ENCODE measurements at places on chromosomes 4 and X.

GRCh38 chr4:91085961-91086360 lies 958.8 kb downstream of the CCSER1 start:
- no peak for DNase-seq

DNA sequence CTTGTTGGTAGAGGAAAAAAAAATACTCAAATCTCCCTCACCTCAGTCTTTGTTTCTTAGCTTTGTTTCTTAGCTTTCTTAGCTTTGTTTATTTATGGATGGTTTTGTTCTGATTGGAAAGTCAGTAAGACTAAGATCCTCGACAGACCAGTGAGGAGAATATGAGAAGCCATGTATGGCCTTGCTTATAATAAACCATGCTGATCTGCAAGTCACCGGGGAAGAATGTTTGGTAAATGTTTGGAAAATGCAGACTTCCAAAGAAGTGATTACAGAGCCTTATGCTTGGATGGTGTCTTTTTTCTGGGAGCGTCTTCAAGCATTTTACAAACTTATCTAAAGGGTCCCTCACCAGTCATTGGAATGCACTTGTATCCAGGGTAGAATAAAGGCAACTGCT lies 90.1 kb upstream of the NOCT start:
- no peak for DNase-seq

GRCh38 chr4:115740806-115741205 lies 627.4 kb upstream of the NDST4 start:
- no peak for DNase-seq

DNA sequence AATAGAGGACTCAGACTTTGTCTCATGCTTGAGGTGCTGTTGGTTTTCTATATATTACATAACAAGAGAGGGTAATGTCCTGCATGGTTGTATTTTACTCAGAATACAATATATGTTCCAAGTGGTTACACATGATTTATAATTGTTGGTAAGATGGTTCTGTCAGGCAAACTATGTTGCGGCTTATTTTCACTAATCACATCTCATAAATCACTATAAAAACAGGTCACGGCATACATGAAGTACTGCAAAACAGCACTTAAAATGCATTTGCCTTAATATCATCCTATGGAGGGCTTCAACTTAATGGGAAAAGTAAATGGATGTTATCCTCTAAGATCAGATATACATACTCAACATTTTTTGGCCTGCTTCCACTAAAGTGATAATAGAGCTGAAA lies 246.0 kb upstream of the ARSJ start:
- no peak for DNase-seq

DNA sequence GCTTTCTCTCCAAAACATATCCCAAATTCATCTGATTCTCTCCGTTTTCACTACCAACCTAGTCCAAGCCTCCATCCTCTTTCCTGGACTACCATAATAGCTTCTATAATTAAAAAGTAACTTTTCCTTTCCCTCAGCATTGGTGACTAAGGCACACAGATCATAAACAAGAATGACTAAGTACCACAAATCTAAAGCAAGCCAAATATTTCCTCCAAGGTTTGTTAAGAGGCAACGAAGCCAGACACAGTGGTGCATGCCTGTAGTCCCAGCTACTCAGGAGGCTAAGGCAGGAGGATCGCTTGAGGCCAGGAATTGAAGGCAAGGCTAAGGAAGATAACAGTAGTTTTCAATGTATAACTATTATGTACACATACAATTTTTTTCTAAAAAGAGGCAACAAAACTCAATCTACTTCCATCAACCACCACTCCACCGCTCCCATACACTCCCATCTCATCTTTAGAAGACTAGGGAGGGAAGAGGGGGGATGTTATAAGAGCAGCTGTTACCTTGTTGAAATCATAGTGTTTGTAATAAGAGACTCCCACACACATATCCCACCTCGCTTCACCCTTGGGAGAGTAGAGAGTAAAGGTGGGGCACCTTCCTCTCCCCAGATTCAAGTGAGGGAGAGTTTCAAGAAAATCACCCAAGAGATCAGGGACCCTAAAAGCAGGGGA lies 4.2 kb upstream of the JCHAIN start:
- no peak for DNase-seq

GRCh38 chr4:101835121-101835904 lies 44.8 kb downstream of the BANK1 start:
- no peak for DNase-seq

DNA sequence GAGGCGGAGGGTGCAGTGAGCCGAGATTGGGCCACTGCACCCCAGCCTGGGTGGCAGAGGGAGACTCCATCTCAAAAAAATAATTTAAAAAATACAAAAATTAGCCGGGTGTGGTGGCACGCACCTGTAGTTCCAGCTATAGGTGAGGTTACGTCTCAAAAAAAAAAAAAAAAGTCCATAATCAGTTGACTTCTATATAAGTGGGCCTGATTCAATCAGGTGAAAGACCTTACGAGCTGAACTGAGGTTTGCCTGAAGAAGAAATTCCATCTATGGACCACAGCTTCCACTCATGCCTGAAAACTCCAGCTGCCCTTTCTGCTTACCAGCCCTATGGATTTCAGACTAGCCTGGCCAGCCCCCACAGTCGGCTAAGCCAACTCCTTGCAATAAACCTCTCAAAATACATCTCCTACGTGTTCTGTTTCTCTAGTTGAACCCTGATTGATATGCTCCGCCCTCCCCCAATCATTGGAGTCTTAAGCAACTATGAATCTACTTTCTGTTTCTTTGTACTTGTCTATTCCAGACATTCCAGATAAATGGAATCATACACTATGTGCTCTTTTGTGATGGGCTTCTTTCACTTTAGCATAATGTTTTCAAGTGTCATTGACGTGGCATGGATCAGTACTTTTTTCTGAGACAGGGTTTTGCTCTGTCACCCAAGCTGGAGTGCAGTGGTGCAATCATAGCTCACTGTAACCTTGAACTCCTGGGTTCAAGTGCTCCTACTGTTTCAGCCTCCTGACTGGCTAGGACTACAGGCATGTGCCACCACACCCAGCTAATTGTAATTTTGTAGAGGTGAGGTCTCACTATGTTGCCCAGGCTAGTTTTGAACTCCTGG lies 36.6 kb downstream of the SAT1 start:
- DNase-seq, result no peak

DNA sequence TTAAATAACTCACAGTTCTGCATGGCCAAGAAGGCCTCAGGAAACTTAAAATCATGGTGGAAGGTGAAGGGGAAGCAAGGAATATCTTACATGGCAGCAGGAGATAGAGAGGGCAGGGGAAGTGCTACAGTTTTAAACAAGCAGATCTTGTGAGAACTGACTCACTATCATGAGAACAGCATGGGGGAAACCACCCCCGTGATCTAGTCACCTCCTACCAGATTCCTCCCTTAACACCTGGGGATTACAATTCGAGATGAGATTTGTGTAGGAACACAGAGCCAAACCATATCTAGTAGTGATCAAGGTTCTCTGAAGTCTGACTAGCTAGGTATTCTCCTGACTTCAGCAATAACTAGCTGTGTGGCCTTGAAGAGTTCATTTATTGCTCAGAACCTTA lies 56.0 kb downstream of the BANK1 start:
- DNase-seq, result no peak

DNA sequence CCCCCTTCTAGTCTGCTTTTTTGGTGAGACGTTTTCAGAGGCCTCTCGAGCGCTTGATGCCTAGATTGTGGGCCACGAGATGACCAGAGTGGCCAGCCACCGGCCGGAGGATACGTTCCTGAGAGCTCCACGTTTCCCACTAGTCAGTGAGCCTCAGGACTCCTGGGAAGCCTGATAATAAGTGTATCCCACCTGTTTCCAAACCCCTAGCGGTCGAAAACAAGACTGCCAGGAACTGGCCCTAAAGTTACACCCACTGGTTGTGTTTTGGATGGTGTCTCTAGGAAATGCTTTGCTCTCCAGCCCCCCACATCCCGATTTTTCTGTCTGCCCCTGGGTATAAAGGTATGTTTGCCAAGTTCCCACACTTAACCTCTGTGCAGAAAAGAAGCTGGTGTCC lies 4.6 kb upstream of the RS1 start:
- DNase-seq, result peak; percentile 72

DNA sequence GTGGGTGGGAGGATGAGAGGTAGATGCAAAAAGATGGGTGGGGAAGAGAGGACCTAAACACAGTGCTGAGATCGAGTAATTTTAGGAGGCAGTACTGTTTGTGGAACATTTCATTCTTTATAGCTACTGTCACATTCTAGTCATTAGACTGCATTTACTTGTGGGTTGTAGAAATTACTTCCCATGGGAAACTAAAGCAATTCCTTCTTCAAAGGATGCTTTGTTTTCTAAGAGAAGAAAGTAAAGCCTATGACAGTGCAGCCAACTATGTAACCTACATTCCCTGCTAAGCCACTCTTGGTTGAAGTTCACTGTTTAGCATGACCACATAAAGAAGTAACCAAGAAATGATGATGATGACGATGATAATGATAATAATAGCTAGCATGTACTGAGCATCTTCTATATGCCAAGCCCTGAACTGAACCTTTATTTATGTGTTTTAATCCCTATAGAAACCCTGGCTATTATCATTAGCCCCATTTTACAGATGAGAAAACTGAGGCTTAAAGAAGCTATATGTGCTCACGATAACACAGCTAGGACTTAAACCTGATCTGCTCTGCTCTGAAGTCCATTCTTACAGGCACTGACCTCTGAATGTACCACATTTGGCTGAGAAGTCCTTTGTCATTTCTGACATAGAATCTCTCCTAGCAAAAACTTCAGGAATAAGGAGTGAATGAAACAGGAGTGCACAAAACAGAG lies 114.5 kb upstream of the KIT start:
- DNase-seq, result no peak

DNA sequence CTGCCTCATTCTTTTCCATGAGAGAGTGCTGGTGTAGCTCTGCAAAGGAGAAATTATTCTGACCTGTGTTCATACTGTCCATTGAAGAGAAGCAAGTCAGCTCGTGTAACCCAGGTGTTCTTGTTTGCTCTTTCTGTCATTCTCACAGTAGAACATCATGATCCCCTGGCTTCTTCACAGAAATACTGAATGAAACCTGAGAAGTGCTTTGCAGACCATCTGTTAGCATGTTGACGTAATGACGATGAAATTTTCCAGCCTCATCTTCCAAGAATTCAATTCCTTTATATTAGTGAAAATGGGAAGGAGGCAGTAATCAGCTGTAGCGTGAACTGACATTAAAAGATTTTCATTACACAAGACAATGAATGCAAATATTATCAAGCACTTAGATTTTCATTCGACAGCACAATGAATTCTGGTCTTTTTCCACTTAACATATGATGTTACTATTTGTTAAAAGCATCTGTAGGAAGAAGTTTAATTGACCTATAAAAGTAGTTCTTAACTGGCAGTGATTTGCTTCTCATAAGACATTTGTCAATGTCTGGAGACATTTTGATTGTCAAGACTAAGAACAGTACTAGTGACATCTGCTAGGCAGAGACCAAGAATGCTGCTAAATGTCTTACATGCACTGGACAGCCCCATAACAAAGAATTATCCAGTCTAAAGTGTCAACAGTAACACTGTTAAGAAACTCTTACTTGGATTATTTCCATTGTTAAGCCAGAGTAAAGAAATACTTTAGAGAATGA lies 246.3 kb downstream of the BANK1 start:
- no peak for DNase-seq

DNA sequence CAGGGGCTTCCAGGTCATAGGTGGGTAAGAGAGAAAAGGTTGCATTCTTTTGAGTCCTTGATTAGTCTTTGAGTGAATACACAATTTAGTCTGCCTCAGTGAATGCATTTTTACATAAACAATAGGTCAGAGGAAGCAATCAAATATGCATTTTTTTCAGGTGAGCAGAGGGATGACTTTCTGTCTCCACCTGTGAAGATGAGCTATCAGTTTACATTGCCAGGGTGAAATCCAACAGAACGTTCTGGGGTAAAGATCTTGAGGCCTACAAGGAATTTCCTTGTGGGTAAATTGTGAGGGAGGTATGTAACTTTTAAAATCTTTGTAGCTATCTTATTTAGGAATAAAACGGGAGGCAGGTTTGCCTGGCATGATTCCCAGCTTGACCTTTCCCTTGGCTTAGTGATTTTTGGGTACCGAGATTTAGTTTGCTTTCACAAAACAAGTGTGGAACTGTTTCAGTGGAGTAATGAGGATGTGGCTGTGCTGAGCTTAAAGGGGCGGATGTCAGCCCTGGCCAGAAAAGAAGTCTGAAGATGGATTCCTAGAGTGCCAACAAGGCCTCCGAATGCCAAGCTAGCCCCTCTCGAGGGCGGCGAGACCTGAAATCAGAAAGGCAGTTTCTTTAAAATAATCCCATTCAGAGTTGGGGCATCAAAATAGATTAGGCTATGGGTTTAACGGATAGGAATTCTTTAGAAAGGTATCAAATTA lies 29.5 kb downstream of the TMEM131L start:
- no peak for DNase-seq

DNA sequence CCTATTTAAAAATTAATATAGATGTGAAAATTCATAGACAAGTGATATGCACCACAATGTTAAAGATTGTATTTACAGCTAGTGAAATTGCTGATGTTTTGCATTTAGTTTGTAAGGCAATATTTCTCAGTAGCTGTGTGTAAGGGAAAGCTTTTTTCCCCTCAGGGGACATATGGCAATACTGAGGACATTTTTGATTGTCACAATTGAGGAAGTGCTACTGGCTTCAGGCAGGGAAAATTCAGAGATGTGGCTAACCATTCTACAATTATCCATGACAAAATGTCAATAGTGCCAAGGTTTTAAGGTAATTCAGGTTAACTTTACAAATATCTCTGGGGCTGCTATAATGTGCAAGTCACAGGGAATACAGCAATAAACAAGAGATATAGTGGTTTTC lies 66.1 kb upstream of the IL15 start:
- no peak for DNase-seq

DNA sequence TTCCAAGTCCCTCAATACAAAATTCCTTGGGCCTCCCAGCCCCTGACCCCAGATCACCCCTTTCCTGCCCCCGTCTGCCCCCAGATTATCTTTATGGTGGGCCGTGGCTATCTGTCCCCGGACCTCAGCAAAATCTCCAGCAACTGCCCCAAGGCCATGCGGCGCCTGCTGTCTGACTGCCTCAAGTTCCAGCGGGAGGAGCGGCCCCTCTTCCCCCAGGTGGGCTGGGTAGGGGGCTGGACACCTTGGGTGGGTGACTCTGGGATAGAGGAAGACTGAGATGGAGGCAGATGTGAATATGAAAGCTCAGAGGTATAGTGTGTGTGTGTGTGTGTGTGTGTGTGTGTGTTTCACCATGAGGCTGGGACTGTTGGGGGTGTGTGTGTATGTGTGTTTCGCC lies 9.8 kb downstream of the ARAF start:
- DNase-seq, result no peak

DNA sequence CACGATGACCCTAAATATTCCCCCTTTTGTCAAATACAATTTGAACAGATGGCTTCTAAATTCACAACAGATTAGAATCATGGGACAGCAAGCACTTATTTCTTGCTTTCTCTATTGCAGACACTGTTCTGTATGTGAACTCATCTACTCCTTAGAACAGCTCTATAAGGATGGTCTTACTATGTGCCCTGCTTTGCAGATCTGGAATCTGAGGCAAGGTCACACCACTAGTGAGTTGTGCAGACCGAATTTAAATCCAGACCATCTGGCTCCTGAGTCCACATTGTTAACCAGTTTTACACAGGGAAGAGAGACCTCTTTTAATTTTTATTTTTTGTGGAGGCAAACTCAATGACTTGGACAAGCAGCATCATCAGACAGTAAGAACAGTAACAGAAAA lies 50.2 kb downstream of the GPRIN3 start:
- DNase-seq, result no peak

Data from HEK293T (cell line).